ENCODE measurements at places on chromosomes 4 and X. TPM values are rescaled to one million over a fixed set of nuclear protein-coding genes. Genes with fewer than 3 reads are reported as not detected.

Gene POU3F4
- total RNA-seq, result not detected

Gene GYG2
- not detected for total RNA-seq

Gene GRIA2
- total RNA-seq, result not detected

Gene SLC9B2
- 17.9 TPM for total RNA-seq

Gene NXF3
- 0.85 TPM for total RNA-seq

Gene MXD4
- 12.1 TPM for total RNA-seq

Gene CFAP99
- not detected for total RNA-seq

Gene KLB
- not detected for total RNA-seq

Gene TEX13B
- not detected for total RNA-seq

Gene CHRDL1
- total RNA-seq, result 4.1 TPM

Gene SPCS3
- total RNA-seq, result 124 TPM

Gene MID1
- 17.2 TPM for total RNA-seq

Gene UCP1
- total RNA-seq, result not detected

Gene TEX13D
- total RNA-seq, result 0.05 TPM

Gene AREG
- total RNA-seq, result 1.9 TPM

Gene RHOXF2B
- not detected for total RNA-seq

Gene SGMS2
- 20.8 TPM for total RNA-seq

Gene EPHA5
- total RNA-seq, result not detected

Gene SLC4A4
- total RNA-seq, result 0.33 TPM

Gene RPL36A
- 1,696 TPM for total RNA-seq

Gene PAGE2
- not detected for total RNA-seq

Data from HT1080 (cell line).